ENCODE measurements at places on chromosomes 13 and 19. TPM values are rescaled to one million over a fixed set of nuclear protein-coding genes. Genes with fewer than 3 reads are reported as not detected.

DNA sequence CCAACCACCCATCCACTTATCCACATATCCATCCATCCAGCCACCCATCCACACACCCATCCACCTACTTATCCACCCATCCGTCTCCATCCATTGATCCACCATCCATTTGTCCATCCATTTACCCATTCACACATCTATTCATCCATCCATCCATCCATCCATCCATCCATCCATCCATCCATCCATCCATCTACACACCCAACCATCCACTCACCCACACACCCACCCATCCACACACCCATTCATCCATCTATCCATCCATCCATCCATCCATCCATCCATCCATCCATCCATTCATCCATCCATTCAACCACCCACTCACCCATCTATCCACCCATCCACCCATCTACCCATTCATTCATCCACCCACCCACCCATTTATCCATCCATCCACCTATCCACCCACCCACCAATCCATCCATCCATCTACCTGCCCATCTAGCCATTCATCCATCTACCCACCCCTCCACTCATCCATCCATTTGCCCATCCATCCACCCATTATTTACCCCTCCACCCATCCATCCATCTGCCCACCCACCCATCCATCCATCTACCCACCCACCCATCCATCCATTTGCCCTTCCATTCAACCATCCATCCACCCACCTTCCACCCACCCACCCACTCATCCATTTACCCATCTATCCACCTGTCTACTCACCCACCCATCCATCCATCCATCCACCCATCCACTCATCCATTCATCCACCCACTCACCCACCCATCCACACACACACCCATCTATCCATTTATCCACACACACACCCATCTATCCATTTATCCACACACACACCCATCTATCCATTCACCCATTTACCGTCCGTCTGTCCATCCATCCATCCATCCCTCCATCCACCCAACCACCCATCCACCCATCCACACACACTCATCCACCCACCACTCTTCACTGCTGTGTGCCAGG, 2.5 kb upstream of the TMPRSS9 start:
- no peak for DNase-seq

- peak; percentile 71 for DNase-seq
These were observed 9.5 kb upstream of the INSL3 start for GRCh38 chr19:17830567-17831418.

DNA sequence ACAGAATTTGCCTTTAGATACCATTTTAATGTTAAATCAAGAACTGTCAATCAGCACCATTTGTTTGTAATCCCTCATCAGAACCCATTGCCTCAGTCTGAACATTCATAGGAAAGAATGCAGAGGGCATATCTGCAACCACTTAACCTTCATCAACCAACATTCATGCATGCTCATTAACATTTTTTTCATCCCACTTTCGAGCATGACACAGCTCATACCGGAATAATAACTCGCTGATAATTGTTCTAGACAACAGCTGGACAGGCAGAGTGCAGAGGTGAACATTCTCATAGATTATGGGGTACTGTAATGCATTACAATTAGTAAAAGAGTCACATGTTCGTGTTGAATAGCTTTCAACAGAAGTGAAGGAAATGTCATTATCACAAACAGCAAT, 216.8 kb downstream of the DIAPH3 start:
- no peak for DNase-seq

TRIP10 gene
- 115 TPM for polyA plus RNA-seq

DNA sequence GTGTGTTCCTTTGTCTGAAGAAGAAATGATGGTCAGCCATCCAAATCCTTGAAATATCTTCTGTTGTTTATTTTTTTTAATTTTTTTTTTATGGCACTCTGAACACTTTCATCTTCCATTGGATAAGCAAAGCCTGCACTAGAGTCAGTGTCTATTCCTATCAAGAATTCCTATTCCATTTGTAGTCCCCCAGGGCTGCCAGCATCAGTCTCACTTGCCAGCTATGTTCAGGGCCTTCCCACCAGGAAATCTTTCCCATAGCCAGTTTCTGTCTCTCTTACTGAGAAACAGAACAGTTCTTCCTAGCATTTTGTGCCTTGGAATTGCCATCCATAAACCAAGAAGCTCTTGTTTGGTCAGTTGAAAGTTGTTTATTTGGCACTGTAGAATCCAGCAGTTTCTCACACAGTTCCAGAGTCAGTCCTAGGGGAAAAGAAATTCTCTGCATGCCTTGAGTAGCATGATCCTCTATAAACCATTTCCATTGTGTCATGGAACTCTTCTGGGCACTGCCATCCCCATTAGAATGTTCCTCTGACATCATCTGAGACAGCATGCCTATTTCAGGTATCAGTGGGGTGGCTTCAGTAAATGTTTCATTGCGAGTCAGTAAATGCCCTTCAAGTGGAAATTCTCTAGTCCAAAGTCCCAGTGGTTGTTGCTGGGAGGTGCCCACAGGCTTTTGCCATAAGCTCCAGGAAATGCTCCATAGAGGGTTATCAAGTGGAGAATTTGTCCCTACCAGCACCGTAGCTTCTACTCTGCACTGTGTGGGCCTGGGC, 18.7 kb upstream of the SPRYD7 start:
- no peak for DNase-seq
